ENCODE measurements at places on chromosomes 12 and 14.
A peak's percentile ranks its signal among the peaks of the same experiment; 100 is the strongest.

DNA sequence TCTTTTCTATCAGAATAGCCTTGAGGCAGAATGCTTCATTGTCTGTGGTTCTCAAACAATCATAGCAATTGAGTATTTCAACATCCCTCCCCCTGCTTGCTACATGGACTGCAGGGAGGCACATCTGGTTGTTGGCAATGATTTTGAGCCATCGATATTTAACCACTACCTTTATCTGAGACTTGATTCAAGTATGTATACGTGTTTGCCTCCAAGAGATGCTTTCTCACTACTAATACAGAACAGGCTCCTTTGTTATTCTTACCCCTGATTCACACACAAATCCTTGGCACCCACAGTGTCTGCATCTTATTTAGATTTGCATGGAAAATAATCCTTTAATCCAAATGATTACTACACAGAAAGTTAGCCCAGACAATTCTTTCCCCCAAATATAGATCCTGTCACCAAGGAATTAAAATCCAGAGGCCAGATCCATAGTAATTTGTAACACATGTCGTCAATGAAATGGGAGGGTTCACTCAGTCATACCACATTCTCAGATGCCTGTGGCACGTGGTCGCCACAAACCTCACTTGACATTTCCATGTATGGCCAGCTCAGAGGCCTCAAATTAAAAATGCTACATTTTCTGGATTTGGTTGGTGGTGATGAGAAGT is 199.3 kb downstream of the ITPR2 start:
- DNase-seq = no peak

DNA sequence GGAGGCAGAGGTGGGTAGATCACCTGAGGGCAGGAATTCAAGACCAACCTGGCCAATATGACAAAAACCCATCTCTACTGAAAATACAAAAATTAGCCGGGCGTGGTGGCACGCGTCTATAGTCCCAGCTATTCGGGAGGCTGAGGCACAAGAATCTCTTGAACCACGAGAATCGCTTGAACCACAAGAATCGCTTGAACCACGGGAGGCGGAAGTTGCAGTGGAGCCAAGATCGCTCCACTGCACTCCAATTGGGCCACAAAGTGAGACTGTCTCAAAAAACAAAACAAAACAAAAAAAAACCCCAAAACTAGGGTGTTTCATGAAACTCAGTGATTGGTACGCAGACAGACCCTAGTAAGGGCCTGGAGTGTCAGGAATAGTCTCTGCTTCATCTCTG is 6.4 kb upstream of the ARF6 start:
- no peak for DNase-seq

DNA sequence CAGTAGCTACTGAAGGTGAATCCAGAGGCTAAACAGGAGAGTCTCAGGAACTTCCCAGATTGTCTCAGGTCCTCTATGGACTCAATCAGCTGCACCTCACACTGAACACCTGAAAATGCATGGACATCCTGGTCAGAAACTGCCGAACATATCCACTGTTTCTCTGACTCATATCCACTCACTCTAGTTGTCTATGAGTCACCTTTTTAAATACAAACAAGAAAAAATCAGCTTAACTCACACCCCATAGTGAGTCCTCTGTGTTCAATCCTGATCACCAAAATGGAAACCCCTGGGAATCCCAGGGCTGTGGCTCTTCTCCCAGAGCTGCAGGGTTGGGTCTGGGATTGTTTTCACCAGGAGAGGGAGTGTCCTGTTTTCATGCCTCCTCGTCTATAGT is 556.7 kb downstream of the TMEM121 start:
- DNase-seq = no peak

- DNase-seq = peak; percentile 41
Measured at GRCh38 chr12:7645395-7646177, 20.1 kb downstream of the APOBEC1 start.

- no peak for DNase-seq
Measured at GRCh38 chr14:77580477-77580876, 36.0 kb downstream of the SPTLC2 start.

GRCh38 chr12:75684678-75685616 is 173.5 kb upstream of the KRR1 start:
- DNase-seq = no peak

DNA sequence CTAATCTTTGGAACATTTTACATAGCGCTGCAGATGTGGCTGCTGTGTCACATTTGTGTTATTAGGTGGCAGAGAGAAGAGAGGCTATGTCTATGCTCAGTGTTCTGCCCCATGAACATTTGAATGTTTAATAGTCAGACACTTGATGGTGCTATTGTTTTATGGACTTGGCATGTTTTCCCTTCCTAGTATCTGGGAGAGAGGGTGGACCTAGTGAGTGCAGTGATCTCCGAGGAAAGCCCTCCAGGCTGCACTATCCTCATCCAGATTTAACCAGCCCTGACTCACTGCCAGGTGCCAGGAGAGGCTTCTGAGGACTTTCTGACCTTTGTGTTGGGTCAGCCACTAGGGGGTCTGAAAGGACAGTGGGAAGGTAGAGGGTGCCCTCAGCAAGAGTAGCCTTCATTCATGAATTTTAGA is 24.3 kb downstream of the ZFC3H1 start:
- no peak for DNase-seq

DNA sequence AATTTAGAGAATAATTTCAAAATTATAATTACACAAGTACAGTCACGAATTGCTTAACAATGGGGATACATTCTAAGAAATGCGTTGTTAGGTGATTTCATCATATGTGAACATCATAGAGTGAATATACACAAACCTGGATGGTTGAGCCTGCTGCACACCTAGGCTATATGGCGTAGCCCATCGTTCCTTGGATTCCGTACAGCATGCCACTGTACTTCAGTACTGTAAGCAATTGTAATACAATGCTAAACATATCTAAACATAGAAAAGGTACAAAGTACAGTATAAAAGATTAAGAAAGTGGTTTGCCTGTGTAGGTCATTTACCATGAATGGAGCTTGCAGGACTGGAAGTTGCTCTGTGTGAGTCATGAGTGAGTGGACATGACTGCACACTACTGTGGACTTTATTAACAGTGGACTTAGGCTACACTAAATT is 286.2 kb downstream of the CACNA1C start:
- DNase-seq = peak; percentile 5

- no peak for DNase-seq
Measured at GRCh38 chr12:24278832-24279231, 329.4 kb upstream of the SOX5 start.

DNA sequence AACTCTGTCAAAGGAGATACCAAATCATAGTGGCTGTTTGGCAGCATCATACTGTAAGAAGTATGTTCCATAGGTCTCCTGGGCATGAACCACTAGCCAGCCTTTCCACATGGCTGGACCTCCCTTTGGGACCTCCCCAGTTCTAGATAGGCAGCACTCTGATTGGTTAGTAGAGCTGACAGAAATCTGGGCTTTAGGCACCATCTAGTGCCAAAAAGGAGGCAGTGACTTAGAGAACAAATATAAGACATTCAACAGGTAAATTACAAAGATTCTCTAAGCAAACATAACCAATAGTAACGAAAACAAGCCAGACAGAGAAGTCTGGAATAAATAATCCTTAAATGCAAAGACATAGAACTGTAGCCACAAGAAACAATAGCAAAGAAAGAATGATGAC is 148.0 kb upstream of the PDE3A start:
- no peak for DNase-seq

DNA sequence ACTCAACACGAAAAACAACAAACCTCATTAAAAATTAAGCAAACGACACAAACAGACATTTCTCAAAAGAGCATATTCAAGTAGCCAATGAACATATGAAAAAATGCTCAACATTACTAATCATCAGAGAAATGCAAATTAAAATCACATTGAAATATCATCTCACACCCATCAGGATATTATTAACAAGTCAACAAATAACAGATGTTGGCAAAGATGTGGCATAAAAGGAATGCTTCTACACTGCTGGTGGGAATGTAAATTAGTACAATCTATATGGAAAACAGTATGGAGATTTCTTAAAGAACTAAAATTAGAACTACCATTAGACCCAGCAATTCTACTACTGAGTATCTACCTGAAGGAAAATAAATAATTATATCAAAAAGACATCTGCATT is 182.2 kb downstream of the KITLG start:
- no peak for DNase-seq

DNA sequence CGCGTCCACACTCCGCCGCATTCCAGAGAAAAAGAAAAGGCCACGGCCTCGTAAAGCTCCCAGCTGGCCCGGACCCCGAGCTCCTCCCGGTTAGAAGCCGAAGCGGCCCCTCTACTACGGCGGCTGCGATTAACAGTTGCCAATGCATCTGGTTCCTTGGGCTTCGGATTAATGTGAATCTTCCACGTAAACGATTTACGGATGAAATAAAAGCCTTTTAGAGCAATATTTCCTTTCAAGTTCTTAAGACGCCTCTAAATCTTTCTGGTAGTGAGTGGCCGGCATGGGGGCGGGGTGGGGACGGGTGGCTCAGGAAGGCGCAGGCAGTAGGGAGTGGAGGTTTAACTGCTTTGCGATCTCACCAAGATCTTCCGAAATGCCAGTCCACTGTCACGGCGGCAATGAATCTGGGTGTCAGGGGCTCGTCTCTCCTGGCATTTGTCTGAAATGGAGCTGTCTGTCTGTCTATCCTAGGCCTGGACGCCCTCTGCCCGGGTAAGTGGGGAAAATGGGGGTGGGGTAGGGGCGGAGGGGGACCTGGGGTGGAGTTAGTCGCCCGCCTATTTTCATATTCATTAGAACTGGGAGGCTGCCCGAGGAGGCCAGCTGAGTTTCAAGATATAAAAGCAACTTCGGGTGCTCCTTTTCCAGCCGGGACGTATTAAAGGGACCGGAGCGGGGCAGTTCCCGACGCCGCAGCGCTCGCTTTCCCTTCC is 413 bp upstream of the ALX1 start:
- no peak for DNase-seq

GRCh38 chr12:132318135-132318534 is 11.3 kb downstream of the GALNT9 start:
- DNase-seq = no peak

All from bone marrow (tissue), 2 donors.